ENCODE measurements at places on chromosomes 7 and 10.
A peak's percentile ranks its signal among the peaks of the same experiment; 100 is the strongest.

DNA sequence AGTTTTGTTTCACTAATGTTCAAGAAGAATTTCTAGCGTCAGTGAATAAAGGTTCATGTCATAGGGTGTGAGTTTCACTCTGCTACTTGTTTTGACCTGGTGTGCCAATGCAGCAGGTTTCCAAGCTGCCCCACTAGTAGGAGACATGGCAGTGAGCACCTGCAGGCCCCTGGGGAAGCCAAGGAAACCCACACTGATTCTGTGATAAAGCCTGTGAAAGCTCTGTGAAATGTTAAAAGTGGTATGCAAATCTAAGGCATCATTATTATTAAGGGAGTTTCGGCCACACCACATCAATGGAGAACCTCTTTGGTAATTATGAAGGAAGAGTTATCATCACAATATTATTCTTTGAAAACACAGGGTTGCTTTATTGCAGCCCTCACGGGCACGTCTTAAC is 46.4 kb downstream of the ABCB5 start:
- DNase-seq, result no peak

DNA sequence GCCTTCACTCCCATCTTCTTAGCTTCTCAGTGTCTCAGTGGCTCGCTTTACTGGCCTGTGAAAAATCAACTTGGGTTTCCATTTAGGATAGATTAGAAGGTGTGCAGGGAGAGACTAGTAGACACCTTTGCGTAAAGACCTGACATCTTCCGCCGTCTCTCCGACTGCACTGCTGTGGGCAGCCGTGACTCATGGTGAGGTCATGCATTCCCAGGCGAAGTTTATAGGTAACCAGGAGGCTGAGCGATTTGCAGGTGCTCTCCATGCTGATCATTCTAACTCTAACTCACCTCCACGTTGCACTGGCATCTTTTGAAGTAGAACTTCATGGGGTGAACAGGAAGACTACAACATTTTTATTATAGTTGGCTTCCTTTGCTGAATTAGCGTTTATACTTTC is 68.0 kb upstream of the ZNF438 start:
- no peak for DNase-seq

- no peak for DNase-seq
Observed at GRCh38 chr10:84683550-84683949, 355.2 kb downstream of the CCSER2 start.

GRCh38 chr7:32056767-32057166 is 13.4 kb downstream of the PDE1C start:
- DNase-seq, result no peak

DNA sequence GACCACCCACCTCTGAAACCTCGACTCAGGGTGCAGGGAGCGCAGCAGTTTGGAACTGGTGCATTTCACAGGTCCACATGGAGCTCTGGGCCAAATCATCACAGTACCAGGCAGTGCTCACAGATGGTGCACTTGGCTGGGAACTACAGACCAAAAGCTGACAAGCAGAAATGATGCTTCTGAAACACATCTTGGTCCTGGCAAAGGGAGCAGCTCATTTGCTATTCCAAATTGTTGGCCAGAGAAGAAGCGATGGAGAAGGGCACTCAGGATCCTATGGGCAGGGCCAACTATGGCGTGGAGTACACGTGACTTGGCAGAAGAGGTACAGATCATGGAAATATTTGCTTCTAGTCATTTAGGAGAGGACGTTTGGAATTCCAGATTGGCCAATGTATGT is 383.9 kb downstream of the CALN1 start:
- no peak for DNase-seq

- DNase-seq, result peak; percentile 40
Observed at GRCh38 chr10:124323806-124324205, 94.9 kb downstream of the OAT start.
